ENCODE measurements at places on chromosomes 4 and X.

- DNase-seq, result no peak
Observed at GRCh38 chrX:13001961-13002671, 27.2 kb downstream of the TMSB4X start.

DNA sequence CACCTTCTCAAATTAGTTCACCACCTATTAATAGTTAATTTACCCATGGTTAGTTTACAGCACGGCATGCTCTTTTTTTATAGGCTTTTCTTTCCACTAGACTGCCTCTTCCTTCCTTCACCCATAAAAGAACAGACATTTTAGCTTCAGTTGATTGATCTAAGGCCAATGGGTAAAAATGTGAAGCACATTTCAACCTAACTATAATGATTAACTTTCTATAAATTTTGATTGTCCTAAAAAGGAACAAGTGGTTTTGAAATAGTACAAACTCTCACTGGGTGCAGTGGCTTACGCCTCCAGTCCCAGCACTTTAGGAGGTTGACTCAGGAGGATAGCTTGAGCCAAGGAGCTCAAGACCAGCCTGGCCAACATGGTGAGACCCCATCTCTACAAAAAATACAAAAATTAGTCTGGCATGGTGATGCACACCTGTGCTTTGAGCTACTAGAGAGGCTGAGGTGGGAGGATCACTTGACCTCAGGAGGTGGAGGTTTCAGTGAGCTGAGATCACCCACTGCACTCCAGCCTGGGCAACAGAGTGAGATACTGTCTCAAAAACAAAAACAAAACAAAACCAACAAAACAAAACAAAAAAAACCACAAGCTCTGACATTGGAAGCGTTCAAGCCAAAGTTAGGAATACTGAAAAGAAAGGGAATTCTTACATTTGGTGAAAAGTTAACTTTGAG lies 89.9 kb upstream of the FAT1 start:
- no peak for DNase-seq

DNA sequence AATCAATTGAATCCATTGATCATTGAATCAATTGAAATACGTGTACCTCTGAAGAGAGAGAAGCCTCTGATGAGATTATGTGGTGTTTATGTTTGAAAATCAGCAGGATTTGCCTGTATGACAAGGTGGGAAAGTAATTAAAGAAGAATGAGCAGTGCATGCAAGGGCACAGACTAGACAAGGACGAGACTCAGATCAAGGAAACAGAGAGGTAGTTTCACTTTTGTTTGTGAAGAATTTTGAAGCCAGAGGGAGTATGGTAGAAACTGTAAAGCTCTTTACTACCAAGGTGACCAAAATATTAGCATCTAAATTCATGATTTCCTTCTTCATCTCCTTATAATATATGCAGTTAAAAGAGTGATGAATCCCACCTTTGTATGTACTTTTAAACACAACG lies 1830.0 kb upstream of the IGFBP7 start:
- no peak for DNase-seq

DNA sequence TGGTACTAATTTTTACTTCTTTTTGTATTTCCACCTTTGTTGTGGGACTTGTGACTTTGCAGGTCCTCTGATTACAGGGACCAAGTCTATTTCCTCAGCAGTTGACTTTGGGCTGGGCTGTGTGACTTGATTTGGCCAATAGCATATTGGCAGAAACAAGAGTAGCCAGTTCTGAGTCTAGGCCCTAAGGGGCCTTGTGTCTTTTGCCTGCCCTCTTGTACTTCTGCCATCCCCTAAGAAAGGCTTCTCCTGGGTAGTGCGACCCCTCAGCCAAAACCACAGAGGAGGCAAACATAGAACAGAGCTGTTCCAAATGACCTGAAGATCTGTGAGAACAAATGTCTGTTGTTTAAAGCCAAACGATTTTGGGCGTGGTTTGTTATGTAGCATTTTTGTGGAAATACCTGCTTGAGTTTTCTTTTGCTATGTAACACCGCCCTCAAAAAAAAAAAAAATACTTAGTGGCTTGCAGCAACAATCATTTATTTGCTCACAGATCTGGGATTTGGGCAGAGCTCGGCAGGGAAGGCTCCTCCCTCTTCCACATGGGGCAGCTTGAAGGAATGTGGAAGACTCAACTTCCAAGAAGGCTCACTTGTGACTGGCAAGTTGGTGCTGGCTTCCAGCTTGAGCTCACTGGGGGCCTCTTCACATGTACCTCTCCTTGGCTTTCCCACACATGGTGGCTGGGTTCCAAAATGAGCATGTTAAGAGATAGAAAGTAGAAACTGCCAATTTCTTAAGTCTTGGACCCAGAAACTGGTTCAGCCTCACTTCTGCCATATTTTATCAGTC lies 423.0 kb upstream of the CNKSR2 start:
- no peak for DNase-seq
